ENCODE measurements at places on chromosomes 6 and 20.
A peak's percentile ranks its signal among the peaks of the same experiment; 100 is the strongest.

- peak; percentile 23 for DNase-seq
These were observed 449.0 kb downstream of the QKI start for GRCh38 chr6:163863565-163863964.

DNA sequence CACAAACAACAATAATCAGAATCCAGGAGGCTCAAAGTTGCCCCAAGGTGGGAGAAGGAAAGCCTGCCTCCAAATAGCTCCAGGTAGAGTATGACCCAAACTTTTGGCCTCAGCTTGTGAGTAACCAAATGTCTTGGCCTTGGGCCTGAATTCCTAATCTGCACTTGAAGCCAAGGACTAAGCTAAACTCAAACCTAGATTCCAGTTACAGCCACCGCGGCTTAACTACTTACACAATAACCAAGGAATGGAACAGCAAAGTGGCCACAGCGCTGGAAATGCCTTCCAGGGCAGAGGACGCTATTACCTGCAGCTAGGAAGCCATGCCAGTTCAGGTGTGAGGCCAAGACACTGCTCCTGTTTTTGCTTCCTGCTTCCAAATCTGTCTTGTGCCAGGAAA lies 4.6 kb downstream of the NINL start:
- no peak for DNase-seq

- no peak for DNase-seq
These were observed 116.3 kb downstream of the KIF13A start for GRCh38 chr6:17871189-17871519.

- DNase-seq = peak; percentile 48
These were observed 5.4 kb upstream of the PRDM1 start for GRCh38 chr6:106080763-106081095.

- DNase-seq = no peak
These were observed 2.0 kb upstream of the RAET1G start for GRCh38 chr6:149924933-149925252.

GRCh38 chr6:16544006-16544405 lies 217.3 kb downstream of the ATXN1 start:
- DNase-seq = peak; percentile 14

GRCh38 chr20:60999250-60999649 lies 252.8 kb upstream of the CDH4 start:
- no peak for DNase-seq

DNA sequence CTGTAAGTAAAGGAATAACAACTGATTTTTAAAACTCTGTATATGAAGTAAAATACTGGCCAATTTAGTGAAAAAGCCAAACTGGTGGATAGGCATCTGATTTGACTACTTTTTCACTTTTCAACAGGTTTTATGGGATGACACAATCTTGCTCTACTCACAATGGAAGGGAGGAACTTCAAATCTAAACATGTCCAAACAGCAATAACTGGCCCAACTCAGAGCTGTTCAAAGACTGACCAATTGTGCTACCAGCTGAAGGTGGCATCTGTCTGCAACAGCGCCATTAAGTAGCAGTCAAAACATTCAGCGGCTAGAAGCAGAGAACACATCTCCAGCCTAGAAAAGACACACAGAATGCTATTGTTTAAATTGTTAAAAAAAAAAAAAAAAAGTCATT lies 44.6 kb downstream of the SESN1 start:
- no peak for DNase-seq

- DNase-seq = no peak
These were observed 44.9 kb downstream of the PNLDC1 start for GRCh38 chr6:159844737-159845645.

DNA sequence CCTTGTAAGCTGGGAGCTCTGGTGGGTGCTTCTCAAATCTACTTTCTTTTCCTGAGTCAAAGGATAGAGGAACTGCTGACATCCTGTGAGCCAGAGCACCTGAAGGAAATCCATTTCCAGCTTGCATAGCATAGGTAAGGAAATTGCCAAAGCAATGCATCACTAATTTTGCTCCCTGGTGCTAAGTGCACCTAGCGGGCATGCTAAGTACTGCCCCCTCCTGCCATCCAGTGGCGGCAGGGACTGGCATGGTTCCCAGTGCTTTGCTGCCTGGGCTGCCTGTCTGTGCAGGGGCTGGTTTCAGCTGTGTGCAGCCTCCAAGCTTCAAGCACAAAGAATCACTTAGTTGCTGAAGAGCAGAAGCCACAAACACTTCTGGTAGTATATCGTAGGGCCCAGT lies 63.9 kb downstream of the FARS2 start:
- DNase-seq = no peak

DNA sequence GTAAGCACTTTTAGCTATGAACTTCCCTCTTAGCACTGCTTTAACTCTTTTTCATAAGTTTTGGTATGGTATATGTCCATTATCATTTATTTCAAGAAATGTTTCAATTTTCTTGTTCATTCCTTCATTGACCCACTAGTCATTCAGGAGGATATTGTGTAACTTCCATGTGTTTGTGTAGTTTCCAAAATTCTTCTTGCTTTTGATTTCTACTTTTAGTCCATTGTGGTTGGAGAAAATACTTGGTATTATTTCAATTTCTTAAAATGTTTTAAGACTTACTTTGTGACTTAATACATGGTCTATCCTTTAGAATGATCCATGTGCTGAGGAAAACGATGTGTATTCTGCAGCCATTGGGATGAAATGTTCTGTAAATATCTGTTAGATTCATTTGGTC lies 176.5 kb downstream of the CENPW start:
- DNase-seq = no peak

DNA sequence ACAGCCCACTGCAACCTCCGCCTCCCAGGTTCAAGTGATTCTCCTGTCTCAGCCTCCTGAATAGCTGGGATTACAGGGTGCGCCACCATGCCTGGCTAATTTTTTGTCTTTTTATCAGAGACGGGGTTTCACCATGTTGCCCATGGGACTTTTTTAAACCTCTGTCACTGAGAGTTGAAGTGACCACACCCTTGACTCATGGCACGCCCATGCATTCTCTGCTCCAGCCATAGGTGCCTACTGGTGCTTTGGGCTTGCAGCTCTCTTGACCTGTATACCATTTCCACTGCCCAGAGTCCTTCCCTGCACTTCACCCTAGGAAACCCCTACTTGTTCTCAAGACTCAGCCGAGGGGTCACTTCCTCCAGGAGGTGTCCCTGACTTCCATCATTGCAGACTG lies 2.4 kb upstream of the SCRT2 start:
- no peak for DNase-seq

GRCh38 chr6:158703111-158703836 lies 53.4 kb downstream of the SYTL3 start:
- DNase-seq = no peak

DNA sequence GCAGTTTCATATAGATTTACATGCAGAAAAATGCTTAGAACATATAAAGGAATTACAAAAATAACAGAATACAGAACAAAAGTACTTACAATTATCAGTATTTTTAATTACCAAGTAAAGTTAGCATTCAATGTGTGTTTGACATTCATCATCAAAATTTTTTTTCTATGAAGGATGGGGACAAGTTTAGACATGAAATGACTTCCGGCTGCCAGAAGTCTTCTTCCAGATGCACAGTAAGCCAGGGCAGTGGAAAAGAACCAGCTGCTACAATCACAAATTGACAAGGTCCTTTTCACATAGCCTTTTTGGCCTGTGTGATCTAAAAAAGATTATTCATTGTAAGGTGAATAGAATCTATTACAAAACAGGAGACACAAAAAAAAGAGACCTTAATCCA lies 73.8 kb downstream of the HUS1B start:
- DNase-seq = no peak

DNA sequence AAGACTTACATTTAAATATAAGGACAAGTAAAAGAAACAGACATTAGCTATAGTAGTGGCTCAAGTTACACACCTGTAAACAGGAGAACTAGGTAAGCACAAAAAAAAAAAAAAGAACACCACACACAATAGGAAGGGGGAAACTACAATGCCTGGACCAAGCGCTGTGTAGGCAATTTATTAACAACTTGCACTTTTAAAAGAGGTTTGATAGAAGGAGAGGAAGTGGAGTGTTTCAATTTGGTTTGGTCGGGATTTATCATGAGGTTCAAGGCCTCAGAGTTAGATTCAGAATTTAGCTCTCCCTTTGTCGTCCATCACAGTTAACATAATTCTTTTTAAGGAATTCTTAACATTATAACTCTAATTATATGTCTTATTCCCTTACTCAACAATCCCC lies 1.1 kb upstream of the USP49 start:
- no peak for DNase-seq

- DNase-seq = peak; percentile 83
These were observed 363.5 kb downstream of the SYNE1 start for GRCh38 chr6:152273638-152274037.

DNA sequence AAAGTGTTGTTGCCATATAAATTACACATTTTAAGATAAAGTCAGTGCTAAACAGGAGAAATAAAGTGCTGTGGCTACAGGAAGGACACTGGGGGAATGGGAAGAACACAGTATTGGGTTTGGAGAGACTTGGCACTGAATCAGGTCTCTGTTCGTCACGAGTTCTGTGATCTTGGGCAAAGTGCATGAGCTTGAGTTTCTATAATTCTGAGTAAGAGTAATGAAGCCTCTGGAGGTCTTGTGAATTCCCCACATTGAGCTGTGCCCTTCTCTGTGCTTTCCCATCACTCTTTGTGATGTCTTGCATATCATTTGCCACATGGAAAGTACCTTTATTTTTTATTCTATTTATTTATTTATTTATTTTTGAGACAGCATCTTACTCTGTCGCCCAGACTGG lies 16.8 kb upstream of the EEF1A1 start:
- no peak for DNase-seq

All from ELF-1 (cell line).